ENCODE measurements at places on chromosomes 3 and 15. TPM values are rescaled to one million over a fixed set of nuclear protein-coding genes. Genes with fewer than 3 reads are reported as not detected.

The FAM107A gene
- total RNA-seq, result 5.4 TPM

The NEK10 gene
- total RNA-seq, result 9.0 TPM

The IMP3 gene
- total RNA-seq, result 65.3 TPM

The FOXB1 gene
- not detected for total RNA-seq

The CPN2 gene
- not detected for total RNA-seq

The DRD3 gene
- total RNA-seq, result not detected

The PRSS50 gene
- not detected for total RNA-seq

The PP2D1 gene
- total RNA-seq, result not detected

The UBXN7 gene
- total RNA-seq, result 20.8 TPM

The CCRL2 gene
- total RNA-seq, result 4.7 TPM

The UACA gene
- total RNA-seq, result 105 TPM

The OXSM gene
- 11.2 TPM for total RNA-seq

The SH2D7 gene
- total RNA-seq, result not detected

The HESX1 gene
- total RNA-seq, result 0.19 TPM

The WDR49 gene
- total RNA-seq, result 0.27 TPM

The SMCO1 gene
- not detected for total RNA-seq

The GP9 gene
- total RNA-seq, result not detected

The NUP210 gene
- 0.28 TPM for total RNA-seq

The CGNL1 gene
- 20.9 TPM for total RNA-seq

The ZNF860 gene
- 0.90 TPM for total RNA-seq

The MNS1 gene
- total RNA-seq, result 0.28 TPM

All from endothelial cell of coronary artery (primary cell).